ENCODE measurements at places on chromosomes 6 and 20.

DNA sequence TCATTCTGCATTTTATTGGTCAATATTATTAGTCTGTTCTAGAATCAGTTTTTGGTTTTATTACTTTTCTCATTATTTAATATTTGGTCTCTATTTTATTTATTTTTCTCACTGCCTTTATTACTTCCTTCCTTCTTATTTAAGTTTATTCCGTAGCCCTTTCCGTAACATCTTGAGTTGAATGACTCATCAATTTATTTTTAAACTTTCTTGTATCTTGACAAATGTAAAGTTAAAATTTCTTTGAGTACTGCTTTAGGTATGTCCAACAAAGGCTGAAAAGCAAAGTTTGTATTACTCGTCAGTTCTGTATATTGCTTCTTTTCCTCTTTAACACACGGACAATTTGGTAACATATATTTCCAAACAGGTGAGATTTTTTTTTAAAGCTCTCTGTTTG, 192.0 kb downstream of the CD109 start:
- no peak for DNase-seq

DNA sequence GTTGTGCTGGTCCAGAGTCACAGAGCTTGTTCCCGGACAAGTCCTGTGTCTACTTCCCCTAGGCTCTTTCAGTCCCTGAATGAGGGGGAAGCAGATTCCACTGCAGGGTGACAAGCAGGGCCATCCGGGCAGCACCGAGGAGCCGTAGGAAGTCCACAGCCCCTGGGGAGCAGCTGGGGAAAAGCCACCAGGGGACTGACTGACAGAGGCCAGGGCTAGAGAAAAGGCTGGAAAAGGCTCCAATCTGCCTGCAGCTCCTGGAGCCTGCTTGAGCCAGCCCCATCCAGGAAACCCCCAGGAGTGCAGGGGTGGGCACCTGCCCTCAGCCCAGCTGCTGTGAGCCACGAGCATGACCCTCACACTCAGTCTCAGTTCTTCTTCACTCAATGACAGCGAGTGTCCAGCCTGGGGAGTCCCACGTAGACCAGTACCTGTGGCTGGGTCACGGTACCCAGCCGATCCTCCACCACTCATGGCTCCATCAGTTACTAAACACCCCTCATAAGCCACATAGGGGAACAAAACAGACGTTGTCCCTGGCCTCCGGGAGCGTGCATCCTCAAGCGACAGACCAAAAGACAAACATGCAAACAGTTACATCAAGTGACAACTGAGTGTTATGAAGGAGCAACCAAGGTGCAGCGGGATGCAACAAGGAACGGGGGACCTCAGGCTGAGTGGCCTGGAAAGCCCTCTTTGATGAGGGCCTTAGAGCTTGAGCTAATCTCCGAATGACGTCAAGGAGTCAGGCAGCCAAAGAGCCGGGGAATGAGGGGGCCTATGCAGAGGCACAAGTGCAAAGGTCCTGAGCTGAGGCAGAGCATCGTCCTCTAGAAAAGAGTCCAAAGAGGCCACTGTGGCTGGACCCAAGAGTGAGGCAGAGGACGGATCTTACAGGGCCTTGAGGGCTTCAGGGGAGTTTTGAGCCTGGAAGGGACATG, 24.8 kb upstream of the VSTM2L start:
- DNase-seq, result no peak

DNA sequence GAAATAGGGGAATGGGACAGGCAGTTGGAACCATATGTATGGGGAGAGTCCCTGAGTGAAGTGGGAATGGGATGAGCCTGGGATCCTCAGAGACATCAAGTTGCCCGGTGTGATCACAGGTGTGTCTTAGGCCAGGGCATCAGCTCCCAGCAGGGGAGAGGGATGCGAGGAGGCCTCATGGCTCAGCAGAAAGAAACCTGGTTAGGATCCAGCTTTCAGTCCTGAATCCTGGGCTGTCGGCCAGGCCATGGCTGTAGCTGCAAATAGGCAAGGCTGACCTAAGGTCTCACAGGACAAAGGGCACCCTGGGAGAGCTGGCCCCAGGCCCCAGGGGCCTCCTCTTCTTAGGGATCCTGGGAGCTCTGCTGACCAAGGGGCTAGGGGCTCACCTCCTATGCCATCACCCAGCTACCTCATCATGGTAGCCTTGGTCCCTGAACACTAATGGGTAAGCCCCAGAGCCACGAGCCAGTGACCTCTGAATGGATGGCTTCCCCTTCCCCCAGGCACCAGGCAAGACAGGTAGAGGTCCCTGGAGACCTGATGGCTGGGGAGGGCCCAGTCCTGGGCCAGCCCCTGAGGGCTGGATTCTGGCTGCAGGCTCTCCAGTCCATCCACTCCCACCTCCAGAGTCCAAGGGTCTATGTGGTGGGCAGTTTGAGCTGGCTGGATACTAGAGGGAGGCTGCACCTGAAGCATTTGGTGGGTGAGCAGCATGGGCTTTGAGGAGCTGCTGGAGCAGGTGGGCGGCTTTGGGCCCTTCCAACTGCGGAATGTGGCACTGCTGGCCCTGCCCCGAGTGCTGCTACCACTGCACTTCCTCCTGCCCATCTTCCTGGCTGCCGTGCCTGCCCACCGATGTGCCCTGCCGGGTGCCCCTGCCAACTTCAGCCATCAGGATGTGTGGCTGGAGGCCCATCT, at the start of gene SLC22A7:
Gene SLC22A7 (plus strand): TSS at position 617 of the 921 bp plus-strand sequence. CDS start 99 bp downstream, at position 716.
- no peak for DNase-seq

DNA sequence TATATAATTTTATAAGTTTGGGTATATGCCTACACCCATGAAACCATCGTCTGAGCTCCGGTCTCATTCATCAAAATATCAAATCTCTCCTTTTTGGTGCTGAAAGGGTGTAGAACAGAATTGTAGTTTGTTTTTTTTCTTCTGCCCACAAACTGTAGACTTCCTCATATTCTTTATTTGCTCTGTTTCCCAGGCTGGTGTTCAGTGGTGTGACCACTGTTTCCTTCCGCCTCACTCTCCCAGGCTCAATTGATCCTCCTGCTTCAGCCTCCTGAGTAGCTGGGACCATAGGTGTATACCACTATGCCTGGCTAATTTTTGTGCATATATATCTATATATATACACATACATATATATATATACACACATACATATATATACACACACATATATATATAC, 139.6 kb upstream of the HCRTR2 start:
- DNase-seq, result no peak

GRCh38 chr6:157718503-157719187, 104.4 kb upstream of the SNX9 start:
- DNase-seq, result no peak
